ENCODE measurements at places on chromosomes 4 and X. TPM values are rescaled to one million over a fixed set of nuclear protein-coding genes. Genes with fewer than 3 reads are reported as not detected.

The CXorf65 gene
- not detected for total RNA-seq

- no peak overlapping the region for H3K4me3 ChIP-seq
- H3K27ac ChIP-seq = no peak overlapping the region
- H3K4me1 ChIP-seq = no peaks in the 10 kb centered on the region
- no peak for DNase-seq
Measured at GRCh38 chrX:18255059-18255458, 34.4 kb upstream of the BEND2 start.

DNA sequence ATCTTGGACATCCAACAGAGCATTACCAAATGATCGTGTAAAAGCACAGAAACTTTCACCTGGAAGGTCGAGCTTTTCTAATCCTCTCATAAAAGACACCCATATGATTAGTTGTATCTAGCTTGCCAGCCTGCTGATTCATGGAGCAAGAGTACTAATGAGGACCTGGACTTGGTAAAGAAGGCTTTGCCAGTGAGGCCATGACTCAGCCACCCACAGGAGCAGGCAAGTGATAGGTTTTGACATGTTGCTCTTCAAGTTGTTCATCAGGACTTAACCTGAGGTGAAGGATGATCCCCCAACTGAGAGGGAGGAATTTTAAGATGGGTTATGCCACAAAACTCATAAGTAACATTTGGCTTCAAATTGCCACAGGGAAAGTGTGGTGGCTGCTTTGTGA, 24.7 kb upstream of the EPGN start:
- H3K4me3 ChIP-seq = no peak overlapping the region
- H3K27me3 ChIP-seq = no peaks in the 10 kb centered on the region

GRCh38 chr4:90842960-90843359, 715.8 kb downstream of the CCSER1 start:
- no peaks in the 10 kb centered on the region for H3K36me3 ChIP-seq
- no peak overlapping the region for H3K4me3 ChIP-seq
- no peak overlapping the region for H3K27ac ChIP-seq
- no peaks in the 10 kb centered on the region for H3K27me3 ChIP-seq
- no peaks in the 10 kb centered on the region for H3K4me1 ChIP-seq

GRCh38 chr4:6458528-6458927, 13.9 kb downstream of the PPP2R2C start:
- no peaks in the 10 kb centered on the region for H3K36me3 ChIP-seq
- H3K4me1 ChIP-seq = no peaks in the 10 kb centered on the region
- no peaks in the 10 kb centered on the region for H3K27me3 ChIP-seq
- H3K27ac ChIP-seq = no peak overlapping the region
- H3K4me3 ChIP-seq = no peak overlapping the region

All from right atrium auricular region (tissue), 2 donors.